Activated T-cell treated with anti-CD3 and anti-CD28 coated beads, Interleukin-2, amount 50 U/mL, for 4 hours (primary cell): ENCODE measurements at places on chromosomes 16 and 17. TPM values are rescaled to one million over a fixed set of nuclear protein-coding genes. Genes with fewer than 3 reads are reported as not detected.

- DNase-seq = no peak
These were observed 24.3 kb upstream of the MGAT5B start for GRCh38 chr17:76843703-76844484.

GRCh38 chr17:13134076-13134475, 116.2 kb upstream of the ELAC2 start:
- no peak for DNase-seq

DNA sequence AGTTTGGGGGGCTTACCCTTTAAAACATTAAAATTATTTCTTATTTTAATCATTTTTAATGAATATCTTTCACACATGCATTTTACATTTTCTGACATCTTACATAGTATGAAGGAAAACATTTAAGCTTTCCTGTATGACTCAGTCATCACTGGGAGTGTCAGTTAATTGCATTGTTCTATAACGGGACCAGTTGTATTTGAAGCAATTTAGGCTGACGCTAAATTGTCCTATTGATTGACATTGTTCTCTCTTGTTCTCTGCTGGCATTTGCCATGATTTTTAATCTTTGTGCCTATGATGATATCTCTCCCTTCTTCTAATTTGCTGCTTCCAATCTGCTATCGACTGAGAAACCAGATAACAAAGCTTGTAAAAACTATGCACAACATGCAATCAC, 190.5 kb upstream of the PIRT start:
- DNase-seq = no peak

The TBC1D26 gene
- not detected for total RNA-seq

The SCIMP gene
- total RNA-seq = not detected

The GINS2 gene
- 60.6 TPM for total RNA-seq

GRCh38 chr16:48117217-48118105, 38.3 kb downstream of the ABCC12 start:
- DNase-seq = peak; percentile 33

The OR1F1 gene
- not detected for total RNA-seq

The LRRC45 gene
- total RNA-seq = 30.8 TPM

GRCh38 chr16:81830845-81831540, 51.9 kb downstream of the PLCG2 start:
- DNase-seq = no peak

GRCh38 chr16:11738742-11739544, 3.7 kb downstream of the TXNDC11 start:
- no peak for DNase-seq

DNA sequence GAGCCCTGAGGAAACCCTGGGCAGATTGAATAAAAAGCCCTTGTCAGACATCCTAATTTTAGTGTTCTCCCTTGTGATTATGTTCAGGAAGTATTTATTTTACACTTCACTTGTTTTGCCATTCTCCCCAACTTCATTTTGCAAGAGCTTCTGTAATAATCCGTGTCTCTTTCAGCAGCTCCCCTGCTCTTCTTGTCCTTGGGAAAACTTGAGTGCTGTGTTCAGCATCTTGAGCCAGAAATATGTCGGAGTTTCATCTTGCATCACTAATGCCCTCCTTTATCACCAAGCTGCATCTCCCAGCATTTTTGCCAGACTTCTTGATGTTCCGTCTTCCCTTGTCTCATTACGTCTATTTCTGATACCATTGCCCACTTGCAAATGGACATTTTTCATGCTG, 486.5 kb upstream of the EEF2KMT start:
- no peak for DNase-seq

GRCh38 chr17:42781639-42782165, 1.3 kb downstream of the WNK4 start:
- no peak for DNase-seq

DNA sequence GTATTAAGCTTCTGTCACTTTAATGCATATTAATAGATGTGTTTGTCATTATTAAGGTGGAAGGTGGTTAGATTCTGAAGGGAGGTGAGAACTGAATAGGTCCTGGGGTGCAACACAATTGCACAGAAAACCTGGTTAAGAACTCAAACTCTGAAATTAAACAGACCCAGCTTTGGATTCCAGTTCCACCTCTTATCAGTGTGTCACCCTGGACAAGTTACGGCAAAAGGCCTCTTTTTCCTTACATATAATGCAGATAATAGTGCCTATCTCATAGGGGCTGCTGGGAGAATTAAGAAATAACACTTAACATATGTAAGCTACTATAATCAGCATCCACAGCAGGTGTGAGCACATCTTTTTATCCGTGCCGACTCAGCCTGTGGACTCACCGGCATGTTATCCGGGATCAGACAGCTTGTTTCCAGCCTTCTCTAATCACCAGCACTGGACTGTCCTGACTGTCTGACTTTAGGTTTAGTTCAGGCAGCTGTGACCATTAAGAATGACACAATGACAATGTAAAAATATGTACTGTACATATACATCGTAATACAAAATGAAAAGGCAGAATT, 31.4 kb downstream of the TEX2 start:
- DNase-seq = no peak

The CDH5 gene
- not detected for total RNA-seq

The DNASE1L2 gene
- 1.1 TPM for total RNA-seq

The BICDL2 gene
- 0.05 TPM for total RNA-seq

DNA sequence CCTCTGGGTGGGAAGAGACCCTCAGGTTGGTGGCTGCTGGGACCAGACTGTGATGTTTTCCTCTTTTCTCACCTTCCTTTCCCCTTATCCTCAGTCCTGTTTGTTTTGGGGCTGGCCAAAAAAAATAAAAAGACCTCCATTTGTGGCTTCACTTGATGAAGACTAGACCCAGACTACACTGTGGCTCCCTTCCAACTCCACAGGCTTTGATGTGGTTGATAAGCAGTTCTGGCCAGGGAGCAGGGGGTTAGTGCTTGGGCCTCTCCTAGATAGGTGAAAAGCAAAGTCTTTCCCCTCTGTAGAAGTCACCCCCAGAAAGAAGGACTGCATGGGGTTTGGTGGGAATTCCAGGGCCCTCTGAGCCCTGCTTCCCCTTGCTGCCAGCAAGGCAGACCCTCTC, 11.2 kb upstream of the ADAM11 start:
- DNase-seq = no peak

DNA sequence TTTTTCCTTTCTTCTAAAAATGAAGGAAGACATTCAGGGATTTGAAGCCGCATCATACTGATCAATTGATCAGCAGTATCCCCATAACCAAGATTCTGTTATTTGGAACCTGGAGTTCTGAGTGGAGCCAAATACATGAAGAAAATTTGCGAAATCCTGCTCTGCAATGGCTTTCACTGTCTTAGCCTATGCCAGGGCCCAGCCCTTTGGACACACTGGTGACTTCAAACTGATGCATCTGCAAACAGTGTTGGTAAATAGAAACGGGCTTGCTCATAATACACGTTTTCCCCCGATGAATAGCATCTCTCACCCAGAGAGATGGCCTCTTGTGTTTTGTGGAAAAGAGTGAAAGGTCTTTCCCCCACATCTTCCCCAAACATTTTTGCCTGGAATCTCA, 87.6 kb upstream of the TOX3 start:
- no peak for DNase-seq

The C16orf90 gene
- total RNA-seq = not detected

The NKIRAS2 gene
- 34.2 TPM for total RNA-seq

The DOC2B gene
- 0.30 TPM for total RNA-seq

- no peak for DNase-seq
These were observed 5.4 kb downstream of the GINS2 start for GRCh38 chr16:85683363-85683762.

The SLC26A11 gene
- total RNA-seq = 16.4 TPM

The HEATR9 gene
- total RNA-seq = not detected

DNA sequence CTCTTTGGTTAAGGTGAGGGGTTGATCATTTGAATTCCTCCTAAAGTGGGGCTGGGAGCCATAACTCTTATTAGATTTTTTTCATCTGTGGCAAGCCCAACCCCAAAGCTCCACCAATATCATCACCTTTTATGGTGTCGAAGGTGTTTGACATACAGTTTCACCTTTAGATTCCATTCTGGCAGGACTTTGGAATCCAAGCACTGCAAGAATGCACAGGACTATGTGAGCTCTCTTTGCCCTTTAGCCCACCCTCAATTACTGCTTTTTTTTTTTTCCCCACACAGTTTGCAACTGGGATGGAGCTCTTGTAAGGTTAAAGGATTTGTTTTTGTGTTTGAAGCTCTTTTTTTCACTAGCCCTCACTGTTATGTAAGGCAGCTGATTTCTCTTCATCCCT, 154.0 kb upstream of the KCNJ16 start:
- DNase-seq = no peak

The NETO2 gene
- 25.7 TPM for total RNA-seq

The KRTAP4-4 gene
- not detected for total RNA-seq

GRCh38 chr17:14731591-14731990, 430.7 kb downstream of the HS3ST3B1 start:
- no peak for DNase-seq

DNA sequence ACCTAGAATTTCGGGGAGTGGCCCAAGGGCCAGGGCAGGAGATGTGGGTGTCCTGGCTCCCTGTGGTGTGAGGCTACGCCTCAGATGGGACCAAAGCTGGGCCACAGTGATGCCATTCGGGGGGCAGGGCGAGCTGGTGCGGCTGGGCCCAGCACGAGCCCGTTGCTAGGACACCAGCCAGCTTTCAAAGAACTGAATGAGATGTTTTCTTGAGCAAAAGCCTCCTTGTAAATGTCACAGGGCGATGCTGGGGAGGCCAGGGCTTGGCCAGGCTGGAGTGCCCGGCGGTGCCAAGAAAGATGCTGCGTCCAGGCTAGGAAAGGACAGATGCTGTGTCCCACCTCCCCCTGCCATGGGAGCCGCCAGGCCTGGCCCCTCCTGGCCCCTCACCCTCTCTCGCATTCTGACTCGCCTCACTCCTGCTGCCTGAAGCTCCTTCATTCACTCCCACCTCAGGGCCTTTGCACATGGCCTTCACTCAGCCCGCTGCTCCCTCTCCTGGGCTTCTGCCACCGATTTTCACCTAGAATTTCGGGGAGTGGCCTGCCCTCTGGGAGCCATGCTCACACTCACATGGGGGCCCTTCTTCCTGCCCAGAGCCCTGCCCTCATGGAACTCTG, 39.1 kb downstream of the CPNE2 start:
- no peak for DNase-seq

DNA sequence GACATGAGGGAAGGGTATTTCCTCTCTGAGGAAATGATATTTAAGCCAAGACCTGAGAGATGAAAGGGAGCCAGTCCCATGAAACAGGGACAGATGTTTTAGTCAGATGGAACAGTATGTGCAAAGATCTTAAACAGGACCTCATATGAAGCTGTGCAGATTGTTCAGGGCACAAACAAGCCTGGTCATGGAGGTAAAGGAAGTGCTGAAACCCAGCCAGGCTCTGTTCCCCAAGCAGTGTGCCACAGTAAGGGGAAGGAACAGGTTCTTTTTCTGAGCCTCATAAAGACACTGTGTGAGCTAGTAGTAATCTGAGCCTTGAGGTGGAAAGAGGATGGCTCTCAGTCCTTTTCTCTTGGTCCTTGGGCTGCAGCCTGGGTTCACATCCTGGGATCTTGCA, 159.9 kb downstream of the ANKFN1 start:
- DNase-seq = no peak

DNA sequence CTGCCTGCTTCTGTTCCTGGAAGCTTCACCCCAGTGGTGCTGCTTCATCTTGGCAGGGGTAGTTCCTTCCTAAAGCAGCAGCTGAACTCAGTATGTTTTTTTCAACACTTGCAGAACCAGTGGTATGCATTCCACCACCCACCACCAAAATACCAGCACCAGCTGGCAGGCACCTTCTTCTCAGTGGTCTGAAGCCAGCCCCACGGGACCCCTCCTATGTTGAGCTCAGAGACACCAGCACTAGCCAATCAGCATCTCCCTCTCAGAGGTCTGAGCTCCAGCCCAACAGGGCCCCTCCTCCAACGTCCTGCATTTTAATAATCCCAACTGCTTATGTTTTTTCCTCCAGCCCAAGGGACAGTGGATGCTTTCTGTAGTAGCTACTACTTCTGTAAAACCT, 299.6 kb upstream of the CCL2 start:
- no peak for DNase-seq

DNA sequence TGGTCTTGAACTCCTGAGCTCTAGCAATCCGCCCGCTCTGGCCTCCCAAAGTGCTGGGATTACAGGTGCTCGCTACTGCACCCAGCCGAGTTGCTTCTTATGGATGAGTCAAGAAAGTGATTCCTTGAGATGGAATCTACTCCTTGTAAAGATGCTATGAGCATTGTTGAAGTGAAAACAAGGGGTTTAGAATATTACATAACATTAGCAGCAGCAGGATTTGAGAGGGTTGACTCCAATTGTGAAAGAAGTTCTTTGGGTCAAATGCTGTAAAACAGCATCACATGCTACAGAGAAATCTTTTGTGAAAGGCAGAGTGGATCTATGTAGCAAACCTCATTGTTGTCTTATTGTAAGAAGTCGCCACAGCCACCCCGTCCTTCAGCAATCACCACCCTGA, 72.7 kb downstream of the NT5M start:
- DNase-seq = no peak

The MGAT5B gene
- total RNA-seq = 0.41 TPM
